ENCODE measurements at places on chromosomes 3 and 15. TPM values are rescaled to one million over a fixed set of nuclear protein-coding genes. Genes with fewer than 3 reads are reported as not detected.

The CELF6 gene
- total RNA-seq = 1.6 TPM

The FAM81A gene
- 11.0 TPM for total RNA-seq

The ZPLD1 gene
- total RNA-seq = not detected

The PARP9 gene
- total RNA-seq = 14.0 TPM

The HAPLN3 gene
- 1.1 TPM for total RNA-seq

GRCh38 chr15:94576889-94577533 lies 345.6 kb downstream of the MCTP2 start:
- no peak for DNase-seq

GRCh38 chr3:171678971-171679492 lies 131.3 kb downstream of the PLD1 start:
- DNase-seq = no peak
